ENCODE measurements at places on chromosomes 6 and 20.

- no peak for DNase-seq
Observed at GRCh38 chr6:28817808-28818145, 106.0 kb downstream of the TRIM27 start.

DNA sequence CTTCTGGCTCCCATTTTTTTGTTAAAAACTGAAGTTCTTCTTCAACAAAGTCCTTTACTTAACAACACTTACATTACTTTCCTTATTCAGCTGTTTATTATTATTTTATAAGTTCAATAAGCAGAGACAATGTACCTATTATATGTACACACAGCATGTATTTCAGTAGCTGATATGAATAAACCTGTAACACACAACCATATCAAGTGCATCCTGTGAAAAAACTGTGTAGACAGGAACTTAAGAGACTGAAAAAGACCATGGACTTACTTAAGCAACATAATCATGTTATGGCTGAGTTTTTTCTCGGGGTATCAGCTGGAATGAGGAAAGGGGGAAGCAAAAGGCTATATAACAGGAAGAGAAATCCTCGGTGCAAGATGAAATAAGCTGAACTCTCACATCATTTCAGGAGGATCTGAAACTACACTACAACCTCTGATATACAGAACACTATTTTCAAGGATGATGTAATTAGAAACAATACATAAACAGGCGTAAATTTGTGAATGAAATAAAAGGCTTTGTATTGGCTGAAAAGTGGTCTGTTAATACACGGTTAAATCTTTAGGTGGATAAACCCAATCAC, 70.9 kb downstream of the REV3L start:
- no peak for DNase-seq

DNA sequence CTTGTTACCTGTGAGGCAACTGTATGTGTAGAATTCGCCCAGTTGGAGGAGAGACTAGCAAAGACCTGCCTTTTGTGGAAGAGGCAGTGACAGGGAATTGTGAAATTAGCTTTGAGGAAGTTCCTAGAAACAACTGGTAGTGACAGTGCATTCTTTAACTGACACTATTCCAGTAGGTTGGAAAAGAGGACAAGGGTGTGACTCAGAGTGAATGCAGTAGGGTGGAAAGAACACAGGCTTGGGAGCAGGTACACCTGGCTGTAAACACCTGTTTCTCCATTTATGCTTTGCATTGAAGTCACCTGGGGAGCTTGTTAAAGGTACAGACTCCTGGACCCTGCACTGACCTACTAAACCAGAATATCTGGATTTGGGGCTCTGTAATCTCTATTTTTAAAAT, 295.7 kb downstream of the PHACTR1 start:
- DNase-seq = no peak

DNA sequence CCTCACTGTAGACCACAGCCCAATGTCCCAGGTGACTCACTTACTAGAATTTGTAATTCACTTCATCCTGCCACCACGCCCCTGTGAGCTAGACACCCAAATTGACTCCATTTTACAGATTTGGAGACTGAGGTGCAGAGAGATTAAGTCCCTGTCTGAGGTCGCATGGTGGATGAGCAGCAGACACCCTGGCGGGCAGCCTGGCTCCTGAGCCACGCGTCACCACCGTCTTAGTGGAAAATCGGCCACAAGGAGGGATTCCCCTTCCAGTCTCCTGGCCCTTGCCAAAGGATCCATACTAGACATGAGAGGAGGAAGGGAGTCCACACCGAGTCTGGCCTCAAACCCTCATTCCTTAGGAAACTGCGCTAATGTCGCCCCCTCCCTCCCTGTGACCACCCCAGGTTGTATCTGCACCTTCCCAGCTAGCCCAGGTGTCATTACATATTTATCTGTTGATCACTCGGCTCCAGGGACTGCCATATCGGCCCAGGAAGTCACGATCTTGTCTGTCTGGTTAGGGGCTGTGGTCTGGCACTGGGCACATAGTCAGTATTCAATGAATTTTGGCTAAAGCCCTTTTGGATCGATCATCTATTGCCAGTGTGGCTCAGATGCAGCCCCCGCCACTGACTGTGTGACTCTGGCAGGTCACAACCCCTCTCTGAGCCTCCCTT, 25.7 kb upstream of the PTGIS start:
- no peak for DNase-seq

GRCh38 chr6:1554476-1555310, 55.0 kb upstream of the FOXC1 start:
- DNase-seq = peak; percentile 51

DNA sequence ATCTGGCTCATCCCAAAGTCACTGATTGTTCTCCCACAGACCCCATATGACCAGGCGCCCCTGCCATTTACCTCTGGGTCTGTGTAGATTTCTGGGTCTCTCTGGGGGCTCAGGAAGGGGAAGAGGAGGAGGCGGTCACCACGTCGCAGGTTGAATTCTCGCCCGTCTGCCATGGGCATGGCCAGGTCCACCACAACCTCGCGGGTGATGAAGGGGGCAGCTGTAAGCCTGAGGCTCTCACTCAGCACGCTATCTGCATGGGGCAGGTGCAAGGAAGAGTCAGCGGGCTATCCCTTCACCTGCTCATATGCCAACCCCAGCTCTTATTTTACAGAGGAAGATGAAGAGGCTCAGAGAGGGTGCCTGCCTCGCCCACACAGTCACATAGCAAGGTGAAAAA, 30.5 kb upstream of the KCNB1 start:
- no peak for DNase-seq

- DNase-seq = no peak
Observed at GRCh38 chr20:25539742-25540672, 45.3 kb downstream of the NINL start.

DNA sequence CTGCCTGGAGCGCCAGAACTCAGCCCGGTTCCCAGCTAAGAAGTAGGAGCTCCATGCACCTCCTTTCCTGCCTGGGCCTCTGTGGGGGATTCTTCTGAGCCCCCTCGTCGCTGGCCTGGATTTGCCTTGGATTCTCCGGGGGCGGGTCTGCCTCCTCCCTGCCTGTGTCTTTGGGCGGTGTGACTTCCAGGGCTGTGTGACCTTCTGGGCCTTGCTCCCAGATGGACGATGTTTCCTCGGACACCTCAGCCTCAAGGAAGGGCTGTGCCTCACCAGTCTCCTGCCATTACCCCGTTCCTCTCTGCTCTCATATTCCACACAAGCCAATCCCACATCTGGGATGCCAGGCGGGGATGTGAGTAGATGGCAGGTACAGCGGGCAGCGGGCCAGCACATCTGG, 76.8 kb downstream of the ERMARD start:
- no peak for DNase-seq

DNA sequence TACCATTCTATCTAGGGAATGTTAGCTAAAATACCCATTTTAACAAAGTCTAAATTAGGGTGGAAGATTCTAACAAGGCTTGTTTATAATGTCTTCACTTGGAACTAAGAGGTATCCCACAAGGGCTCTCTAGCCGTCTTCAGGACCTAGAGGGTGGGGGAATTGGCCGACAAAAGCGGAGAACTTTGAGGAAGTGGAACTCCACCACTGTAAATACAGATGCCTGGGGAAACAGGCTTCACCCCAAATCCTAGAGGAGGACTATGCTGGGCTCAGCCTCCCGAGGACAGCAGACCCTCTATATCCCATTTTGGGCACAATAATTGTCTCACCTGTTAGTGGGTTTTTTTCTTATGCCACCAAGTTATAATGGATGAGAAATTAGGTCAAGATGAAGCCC, 58.0 kb upstream of the TFB1M start:
- no peak for DNase-seq

DNA sequence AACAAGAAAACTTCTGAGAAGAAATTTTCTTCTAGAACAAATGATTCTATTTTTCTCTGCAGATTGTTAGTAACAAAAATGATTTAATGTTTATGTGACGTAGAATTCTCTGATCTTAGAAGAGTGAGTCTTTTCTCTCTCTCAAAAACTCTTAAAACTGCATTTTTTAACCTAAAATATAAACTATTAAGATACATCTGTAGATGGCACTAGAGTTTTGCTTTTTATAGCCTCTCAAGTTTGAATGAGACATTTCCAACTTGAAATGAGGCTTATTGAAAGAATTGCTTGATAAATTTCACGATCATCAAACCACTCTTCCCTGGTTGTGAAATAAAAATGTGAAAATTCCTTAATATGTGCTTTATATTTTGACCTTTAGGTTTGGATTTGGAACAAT, 53.8 kb downstream of the PHF3 start:
- DNase-seq = no peak

GRCh38 chr6:140018588-140018987, 644.1 kb upstream of the CITED2 start:
- no peak for DNase-seq

DNA sequence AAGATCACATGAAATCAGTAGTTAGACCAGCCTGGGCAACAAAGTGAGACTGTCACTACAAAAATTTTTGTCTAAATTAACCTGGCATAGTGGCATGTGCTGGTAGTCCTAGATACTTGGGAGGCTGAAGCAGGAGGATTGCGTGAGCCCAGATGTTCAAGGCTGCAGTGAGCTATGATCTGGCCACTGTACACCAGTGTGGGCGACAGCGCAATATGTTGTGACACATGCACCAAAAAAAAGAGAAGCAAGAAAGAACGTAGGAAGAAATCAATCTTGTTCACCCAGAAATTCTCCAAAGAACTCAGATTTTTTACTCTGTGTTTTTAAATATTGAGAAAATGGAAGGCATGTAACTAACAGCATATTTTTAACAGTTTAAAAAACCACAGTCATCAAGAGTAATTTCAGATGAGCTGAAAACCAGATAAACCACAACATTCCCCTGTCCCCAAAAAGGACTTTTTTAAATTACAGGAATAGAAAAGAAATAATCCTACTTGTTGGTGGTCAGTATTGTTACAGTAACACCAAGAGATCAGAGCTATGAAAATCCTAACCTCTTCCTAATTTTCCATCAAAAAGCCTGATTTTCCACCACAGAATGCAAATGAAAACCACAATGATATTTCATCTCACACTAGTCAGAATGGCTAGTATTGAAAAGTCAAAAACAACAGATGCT, 240.2 kb downstream of the KHDC1L start:
- no peak for DNase-seq

GRCh38 chr20:32823078-32823477, 3.3 kb downstream of the MAPRE1 start:
- no peak for DNase-seq

DNA sequence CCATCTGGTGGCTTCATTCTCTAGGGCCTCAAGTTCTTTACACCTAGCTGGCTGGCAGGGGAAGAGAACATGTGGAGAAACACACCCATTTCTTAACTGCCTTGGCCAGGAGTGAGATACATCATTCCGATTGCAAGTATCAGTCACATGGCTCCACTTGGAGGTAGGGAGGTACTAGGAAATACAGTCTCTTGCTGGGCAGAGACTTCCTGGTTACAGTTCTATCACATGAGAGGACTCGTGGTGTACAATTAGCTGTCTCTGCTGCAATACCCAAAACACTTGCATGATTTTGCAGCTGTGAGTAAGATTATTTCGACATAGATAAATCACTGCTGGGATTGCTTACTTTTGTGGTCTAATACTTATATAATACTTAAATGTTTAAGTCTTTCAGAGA, 51.1 kb downstream of the GTF2H5 start:
- DNase-seq = no peak

DNA sequence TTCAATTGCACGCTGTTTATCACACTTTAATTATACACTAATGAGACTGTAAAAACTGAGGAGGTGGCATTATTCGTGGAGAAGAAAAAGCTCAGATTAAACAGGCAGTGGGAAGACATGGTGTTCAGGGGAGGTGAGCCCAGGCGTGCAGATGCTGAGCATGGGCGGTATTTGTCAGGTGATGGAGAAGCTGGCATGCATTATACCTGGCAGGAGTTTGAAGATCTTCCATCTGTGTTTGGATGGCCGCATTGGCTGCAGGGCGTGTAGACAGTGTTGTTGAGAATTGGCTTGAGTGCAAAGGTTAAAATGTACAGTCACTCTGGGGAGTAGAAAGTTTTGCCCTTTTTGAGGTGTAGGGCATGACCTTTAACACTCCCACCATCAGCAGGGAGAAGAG, 213.8 kb downstream of the ERMARD start:
- DNase-seq = no peak

DNA sequence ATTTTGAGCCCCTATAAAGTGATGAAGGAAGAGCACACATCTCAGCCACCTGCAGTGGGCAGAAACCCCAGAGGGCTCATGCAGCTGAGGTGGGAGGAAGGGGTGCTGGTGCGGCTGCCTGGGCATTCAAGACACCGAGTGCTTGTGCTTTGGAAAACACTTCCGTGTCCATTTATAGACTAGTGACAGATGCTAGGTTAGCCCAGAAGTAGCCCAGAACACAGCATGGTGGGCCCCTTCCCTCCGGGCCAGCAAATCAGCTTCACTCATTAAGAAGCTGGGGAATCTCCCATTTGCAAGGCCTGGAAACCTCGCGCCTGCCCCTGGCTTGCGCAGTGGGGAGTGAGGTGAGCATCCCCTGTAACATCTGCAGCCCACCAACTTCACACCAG, 12.9 kb downstream of the BEND3 start:
- no peak for DNase-seq

- DNase-seq = no peak
Observed at GRCh38 chr6:86500035-86500434, 437.3 kb upstream of the HTR1E start.

- no peak for DNase-seq
Observed at GRCh38 chr6:106530026-106530425, 99.3 kb downstream of the RTN4IP1 start.

GRCh38 chr6:131875647-131876046, 67.8 kb downstream of the ENPP1 start:
- DNase-seq = no peak

DNA sequence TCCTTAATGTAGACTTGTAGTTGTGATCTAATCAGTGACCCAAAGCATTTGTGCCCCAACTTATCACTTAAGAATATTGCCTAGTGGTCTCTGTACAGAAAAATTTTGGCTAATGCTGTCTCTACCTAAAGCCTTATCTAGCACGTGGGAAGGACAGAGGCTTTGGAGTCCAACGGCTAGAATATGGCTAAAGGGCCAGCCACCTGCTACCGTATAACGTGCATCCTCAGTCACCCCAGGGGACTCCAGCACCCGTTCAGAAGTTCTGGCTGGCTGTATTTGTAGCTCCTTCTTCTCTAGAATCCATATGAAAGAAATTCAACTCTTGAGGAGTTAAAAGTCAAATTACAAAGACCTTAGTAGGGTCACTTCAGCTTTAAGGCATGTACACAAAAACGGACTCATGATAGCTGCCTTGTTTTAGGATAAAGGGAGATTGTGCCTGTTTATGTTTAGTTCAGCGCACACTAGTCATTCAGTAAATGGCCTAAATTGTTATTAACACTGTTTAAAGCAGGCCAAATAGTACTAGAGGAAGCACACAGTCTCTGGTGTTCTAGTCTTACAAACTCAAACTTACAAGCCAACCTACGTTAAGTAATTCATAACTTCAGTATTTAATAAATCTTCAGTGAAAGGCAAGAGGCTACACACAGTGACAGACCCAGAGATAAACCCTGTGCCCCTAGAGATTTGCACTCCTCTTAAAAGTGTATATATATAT, 407.5 kb upstream of the PLCB4 start:
- no peak for DNase-seq

Measured in stimulated activated CD8-positive, alpha-beta memory T cell treated with anti-CD3 and anti-CD28 coated beads, Interleukin-7, amount 100 ng/mL, for 24 hours (primary cell).